LoVo (cell line): ENCODE measurements at places on chromosomes 6 and 20.

GRCh38 chr6:157143890-157144798 is 179.2 kb downstream of the TMEM242 start:
- no peak for DNase-seq

DNA sequence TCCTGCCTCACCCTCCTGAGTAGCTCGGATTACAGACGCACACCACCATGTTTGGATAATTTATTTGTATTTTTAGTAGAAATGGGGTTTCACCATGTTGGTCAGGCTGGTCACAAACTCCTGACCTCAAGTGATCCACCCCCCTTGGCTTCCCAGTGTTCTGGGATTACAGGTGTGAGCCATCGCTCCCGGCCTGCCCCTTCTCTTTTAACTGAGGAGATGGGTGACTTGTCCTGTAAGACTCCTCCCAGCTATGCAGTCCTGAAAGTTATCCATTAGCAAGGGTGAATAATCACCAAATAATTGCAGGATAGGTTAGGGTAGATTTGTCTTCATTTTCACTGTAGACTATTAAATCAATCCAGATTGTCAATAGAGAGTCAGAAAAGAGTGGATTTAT is 40.5 kb upstream of the JARID2 start:
- DNase-seq: no peak

- DNase-seq: no peak
Observed at GRCh38 chr20:43530321-43531090, 23.0 kb downstream of the L3MBTL1 start.

GRCh38 chr6:161261325-161261724 is 12.5 kb downstream of the AGPAT4 start:
- no peak for DNase-seq

DNA sequence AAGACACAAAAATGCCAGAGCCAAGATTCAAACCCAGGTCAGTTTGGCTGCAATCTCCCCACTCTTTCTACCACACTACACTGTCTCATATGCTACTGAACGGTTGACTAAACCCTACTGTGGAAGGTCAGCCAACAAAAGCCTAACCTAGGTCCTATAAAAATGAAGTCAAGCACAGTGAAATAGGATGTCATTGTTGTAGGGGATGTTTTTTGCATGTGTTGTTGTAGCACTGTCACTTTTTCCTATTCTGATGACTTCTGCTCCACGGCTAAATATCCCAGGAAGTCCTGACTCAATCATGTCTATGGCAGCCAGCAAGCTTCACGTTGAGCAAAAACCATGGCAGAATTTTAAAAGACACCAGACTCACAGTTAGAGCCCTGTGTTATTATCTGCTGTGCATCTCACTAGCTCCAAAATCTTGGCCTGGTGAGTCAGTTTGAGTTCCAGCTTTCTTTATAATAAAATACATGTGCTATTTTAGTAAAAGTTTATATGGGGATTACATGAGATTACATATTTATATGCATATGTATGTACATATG is 322.1 kb upstream of the NT5E start:
- DNase-seq: no peak

- DNase-seq: no peak
Observed at GRCh38 chr20:54774426-54774825, 299.0 kb downstream of the DOK5 start.

GRCh38 chr20:16821211-16822089 is 73.3 kb downstream of the OTOR start:
- DNase-seq: peak; percentile 43
